Fibroblast of skin of left biceps (primary cell): ENCODE measurements at places on chromosomes 6 and 20.

GRCh38 chr6:152976749-152977148 is 6.1 kb downstream of the FBXO5 start:
- no peak for DNase-seq

GRCh38 chr20:16098890-16099639 is 474.2 kb downstream of the KIF16B start:
- no peak for DNase-seq

- peak; percentile 65 for DNase-seq
Measured at GRCh38 chr6:11492464-11493290, 44.9 kb upstream of the TMEM170B start.

DNA sequence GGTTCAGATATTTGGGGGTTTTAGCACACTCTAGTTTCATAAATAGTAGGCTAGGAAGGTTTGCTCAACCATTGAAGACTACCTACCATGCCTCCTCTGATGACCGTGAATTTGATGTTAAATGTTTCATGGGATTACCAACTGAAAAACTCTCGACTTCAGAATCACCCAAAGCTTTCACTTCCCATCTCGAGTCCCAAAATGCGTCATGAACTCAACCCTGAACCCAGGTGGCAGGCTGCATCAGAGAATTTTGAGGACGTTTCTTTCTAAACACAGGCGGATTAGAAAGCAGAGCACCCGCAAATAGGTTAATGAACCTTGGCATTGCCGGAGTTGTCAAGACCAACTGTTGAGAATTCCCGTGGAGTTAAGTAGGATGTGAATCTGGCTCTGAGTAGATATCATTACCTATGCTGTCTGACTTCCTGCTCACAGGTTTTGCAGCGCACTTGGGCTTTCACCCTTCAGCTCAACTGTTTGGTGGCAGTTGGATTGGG is 98.4 kb upstream of the ADTRP start:
- DNase-seq: no peak

GRCh38 chr20:33309631-33310030 is 26.6 kb downstream of the BPIFB1 start:
- no peak for DNase-seq

DNA sequence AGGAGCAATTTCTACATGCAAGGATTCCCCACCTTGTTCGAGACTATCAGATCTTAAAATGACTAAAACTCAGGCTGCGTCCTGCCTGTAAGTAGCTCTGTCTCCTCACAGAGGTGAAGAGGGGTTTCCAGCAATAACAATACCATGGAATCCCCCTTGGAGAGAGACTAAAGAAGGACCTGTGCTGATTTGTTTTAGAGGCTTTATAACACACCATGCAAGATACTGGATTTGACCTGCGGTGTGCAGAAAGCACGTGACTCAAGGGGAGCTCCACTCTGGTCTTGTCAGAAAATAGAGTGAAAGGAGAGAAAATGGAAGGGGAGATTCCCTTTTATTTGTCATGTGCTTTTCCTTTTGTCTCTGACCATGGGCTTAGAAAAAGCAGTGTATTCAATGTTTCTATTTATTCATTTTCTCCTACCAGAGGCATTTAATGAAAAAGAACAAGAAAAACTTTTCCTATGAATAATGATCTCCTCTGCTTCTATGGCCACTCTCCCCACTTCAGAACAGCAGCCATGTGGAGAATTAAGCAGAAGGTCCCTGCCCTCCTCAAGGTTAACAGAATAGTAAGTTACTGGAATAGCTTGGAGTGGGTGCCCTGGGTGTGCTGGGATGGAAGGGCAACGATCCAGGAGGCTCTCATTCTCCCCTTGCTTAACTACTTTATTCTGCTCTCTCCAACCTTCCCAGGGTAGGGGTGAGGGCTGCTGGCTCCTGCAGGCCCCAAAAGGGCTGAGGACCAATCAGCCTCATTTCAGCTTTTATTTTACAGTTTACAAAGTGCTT is 19.2 kb upstream of the MRPS10 start:
- no peak for DNase-seq

DNA sequence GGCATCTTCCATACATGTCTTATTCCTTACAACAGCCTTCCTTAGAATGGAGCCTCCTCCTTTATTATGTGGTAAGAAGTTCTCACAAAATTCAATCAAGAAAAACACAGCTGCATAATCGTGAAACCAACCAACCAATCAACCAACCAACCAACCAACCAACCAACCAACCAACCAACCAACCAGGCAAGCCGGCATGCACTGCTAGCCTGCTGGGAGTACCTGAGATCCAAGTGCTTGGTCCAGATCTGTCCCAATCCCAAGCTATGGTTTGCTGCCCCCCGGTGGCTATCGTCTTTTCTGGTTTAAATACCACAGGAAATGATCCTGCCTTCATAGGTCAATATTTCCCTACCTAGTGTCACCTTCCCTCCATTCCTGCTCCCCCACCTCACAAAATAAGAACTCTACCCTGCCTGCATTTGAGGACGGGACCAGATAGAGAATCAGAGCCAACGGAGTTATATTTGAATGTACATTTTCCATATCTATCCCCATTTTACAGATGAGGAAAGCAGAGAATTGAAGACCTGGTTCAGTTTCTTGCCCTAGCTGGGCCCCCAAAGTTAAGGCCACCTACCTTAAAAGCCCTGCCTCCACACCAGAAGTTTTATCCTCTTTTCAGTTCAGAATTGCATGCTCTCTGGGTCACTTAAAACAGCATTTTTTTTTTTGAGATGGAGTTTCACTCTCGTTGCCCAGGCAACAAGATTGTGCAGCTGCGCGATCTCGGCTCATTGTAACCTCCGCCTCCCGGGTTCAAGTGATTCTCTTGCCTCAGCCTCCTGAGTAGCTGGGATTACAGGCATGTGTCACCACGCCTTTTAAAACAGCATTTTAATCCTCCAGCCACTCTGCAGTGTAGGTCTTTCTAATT is 27.1 kb downstream of the RAB44 start:
- DNase-seq: peak; percentile 6

GRCh38 chr20:20755231-20755630 is 42.8 kb upstream of the RALGAPA2 start:
- no peak for DNase-seq

- DNase-seq: no peak
Measured at GRCh38 chr6:130744576-130745366, 82.4 kb upstream of the SMLR1 start.

GRCh38 chr6:9208966-9209365 is 773.6 kb upstream of the SLC35B3 start:
- DNase-seq: no peak

DNA sequence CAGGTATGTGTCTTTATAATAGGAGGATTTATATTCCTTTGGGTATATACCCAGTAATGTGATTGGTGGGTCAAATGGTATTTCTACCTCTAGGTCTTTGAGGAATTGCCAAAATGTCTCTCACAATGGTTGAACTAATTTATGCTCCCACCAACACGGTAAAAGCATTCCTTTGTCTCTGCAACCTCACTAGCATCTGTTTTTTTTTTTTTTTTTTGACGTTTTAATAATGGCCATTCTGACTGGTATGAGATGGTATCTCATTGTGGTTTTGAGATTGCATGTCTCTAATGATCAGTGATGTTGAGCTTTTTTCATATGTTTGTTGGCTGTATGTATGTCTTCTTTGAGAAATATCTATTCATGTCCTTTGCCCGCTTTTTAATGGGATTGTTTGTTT is 144.9 kb upstream of the RGS17 start:
- DNase-seq: no peak

DNA sequence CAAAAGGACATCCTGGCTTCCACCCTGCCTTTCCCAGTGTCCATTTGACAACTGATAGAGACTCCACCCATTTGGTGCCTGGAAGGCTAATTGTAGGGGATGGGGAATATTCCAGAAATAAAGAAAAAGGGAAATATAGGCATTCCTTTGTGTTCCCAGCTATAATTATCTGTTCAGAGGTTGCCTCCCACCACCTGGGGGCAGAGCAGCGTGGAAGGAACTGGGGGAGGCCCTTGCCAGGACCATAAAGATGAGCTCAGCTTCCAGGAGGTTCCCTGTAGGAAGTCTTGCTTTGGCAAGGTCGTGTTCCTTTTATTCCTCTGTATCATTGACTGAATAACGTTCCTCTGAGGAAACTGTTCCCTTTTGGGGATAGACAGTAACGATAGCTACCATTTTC is 214.7 kb downstream of the TFAP2C start:
- no peak for DNase-seq

GRCh38 chr6:13328875-13329183 is 492 bp upstream of the TBC1D7 start:
- DNase-seq: no peak

DNA sequence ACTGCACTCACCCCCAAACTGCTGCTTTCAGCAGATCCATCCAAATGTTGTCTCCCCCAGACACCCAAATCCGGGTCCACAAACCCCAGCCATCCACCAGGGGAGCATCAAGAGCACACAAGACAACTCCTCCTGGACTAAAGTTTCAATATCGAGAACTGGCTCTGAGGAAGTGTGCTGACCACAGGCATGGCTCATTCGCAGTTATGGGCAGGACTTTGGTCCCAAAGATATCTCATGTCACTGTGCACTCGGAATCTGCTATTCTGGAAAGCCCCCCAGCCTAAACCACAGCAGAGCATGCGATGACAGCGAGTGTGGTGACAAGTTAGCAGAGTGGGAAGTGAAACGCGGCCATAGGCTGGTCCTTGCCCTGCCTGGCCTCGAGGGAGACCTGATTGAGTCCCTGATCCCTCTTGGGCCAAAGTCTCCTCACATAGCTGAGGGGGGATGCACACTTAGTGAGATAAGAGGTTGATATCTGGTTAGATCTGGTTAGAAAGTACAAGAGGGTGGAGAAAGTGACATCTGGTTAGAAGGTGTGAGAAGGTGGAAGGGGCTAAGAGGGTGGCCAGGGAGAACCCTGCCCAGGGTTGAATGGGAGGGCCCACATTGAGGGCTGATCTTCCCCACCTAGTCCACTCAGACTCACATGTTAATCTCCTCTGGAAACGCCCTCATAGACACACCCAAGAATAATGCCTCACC is 149.7 kb downstream of the MRPL14 start:
- no peak for DNase-seq

DNA sequence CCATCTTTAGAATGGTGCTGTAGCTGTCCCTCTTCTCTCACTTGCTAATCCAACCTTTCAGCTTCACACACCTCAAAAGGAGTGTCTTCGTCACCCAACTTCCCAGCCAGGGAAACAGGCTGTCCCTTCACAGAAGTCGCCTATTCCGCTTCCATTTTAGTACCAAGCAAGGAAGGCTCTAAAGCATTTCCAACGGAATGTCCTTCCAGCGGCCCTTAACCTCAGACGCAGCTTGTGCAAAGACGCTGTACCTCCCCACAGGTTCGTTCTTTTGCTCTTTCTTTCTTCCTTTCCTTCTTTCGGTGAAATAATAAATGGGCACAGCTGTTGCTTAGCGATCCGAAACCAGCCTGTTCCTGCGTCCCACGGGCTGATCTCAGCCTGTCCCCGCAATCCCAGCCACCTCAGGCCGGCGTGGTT is 1.5 kb downstream of the PTPRT start:
- no peak for DNase-seq

GRCh38 chr20:44731657-44732056 is 14.0 kb upstream of the KCNK15 start:
- DNase-seq: no peak

GRCh38 chr6:135546206-135546605 is 48.7 kb upstream of the AHI1 start:
- no peak for DNase-seq

DNA sequence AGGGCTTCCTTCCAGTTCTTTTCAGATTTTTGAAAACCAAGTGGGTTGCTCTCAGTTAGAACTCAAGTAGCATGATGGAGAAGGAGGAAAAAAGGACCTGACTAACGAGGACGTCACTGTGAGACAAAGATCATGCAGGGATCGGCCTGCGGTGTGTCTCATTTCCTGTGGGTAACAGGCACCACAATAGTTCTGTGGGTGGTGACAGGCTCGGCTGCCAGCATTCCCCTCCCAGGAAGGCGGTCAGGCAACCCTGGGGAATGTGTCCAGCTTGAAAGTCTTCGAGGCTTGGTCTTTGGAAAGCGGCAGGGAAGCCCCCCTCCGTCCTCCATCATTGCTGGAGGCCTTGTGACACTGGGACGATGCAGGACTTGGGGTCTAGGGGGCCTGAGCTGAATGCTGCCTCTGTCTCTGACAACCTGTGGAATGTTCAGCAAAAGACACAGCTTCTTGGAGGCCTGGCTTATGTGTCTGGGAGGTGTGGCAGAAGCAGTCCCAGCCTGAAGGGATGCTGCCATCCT is 121.0 kb downstream of the BCAS1 start:
- DNase-seq: no peak

- DNase-seq: peak; percentile 55
Measured at GRCh38 chr20:21436205-21436604, 38.9 kb upstream of the NKX2-4 start.

DNA sequence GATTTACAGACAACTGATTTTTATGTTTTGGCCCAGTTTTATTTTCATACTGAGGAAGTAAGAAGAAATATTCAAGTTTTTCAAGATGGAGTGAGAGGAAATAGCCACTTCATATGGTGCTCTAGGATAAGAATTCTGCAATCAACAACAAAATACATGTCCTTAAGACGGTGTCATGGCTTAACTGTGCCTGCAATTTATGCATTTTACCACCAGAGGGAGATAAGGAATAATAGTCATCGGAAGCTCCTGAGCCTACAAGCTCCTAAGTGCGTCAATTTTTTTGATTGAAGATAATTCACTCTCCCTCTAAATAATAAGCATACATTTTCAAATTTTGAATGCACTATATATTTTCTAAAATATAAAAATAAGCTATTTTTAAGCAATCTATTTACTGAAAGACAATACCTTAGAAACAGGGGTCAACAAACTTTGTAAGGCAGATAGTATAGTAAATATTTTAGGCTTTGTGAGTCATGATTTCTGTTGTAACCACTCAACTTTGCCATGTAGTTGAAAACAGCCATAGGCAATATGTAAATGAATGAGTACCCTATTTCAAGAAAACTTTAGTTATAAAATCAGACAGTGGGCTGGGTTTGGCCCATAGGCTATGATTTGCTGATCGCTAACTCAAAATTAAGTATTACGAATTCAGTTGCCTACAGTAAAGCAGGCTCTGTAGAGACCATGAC is 230.9 kb upstream of the DTNBP1 start:
- DNase-seq: no peak
